ENCODE measurements at places on chromosomes 6 and 20.

DNA sequence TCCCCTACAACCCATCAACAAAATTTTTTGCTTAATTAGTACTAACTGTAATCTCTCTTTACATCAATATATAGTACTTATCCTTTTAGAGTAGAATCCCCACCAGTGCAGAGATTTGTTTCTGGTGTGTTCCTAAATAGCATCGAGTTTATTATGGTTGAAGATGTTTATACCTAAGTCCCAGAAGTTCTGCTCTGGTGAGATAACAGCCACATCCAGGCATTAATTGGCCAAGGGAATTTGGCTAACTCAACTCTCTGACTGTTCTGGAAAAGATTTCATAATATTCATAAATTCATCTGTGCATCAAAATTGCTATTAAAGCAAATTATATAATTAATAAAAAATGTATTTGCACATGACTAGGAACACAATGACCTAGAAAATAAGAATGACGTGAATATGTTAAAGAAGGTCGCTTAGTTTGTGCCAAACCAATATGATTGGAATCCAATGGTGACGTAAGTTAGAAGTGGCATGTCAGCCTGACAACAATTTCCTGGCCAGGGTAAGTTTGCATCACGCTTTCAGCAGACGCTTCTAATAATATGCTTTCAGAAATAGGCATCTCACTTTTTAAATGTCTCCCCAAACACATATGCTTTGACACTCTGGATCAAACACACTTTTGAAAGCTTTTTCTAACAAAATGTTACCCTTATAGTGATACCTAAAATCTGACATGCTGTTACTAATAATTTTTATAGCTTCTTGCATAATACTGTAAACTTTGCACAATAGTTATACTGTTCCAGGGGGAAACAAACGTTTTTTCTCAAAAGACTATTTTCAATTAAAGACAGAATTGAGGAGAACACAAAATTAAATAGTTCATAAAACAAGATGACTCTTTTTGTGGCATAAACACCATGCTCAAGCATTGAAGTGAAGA is 236.7 kb downstream of the TENT5A start:
- DNase-seq: no peak

DNA sequence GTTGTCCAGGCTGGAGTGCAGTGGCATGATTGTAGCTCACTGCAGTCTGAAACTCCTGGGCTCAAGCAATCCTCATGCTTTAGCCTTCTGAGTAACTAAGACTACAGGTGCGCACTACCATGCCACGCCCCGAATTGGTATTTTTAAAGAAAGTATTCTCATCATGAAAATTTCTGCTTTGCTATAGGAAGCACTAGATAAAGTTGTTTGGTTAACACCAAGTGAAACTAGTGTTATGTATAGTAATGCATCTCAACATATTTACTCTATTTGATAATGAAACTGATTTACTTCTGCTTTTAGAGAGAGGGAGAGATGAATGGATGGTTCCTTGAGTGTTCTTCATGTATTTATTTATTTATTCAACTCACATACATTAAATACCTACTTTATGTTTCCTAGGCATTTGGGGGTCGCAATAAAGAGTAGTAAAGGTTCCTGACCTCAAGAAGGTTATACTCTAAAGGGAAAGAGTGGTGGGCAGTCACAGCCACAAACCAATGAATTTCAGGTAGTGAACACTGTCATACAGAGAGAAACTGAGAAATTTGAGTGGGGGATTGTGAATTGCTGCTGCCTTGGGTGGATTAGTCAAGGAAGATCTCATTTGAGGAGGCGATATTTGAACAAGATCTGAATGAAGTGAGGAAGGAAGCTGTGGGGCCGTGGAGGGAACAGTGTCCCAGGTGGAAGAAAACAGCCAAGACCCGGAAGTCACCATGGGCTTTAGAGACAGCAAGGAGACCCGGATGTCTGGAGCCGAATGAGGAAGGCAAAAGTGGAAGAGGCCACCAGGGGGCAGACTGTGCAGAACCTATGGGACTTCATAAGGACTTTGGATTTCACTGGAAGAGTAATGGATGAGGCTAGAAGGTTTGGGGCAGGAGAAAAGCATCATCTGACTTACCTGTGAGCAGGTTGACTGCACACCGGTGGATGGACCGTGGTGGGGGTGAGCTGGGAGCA is 185.6 kb downstream of the TSHZ2 start:
- DNase-seq: peak; percentile 49

DNA sequence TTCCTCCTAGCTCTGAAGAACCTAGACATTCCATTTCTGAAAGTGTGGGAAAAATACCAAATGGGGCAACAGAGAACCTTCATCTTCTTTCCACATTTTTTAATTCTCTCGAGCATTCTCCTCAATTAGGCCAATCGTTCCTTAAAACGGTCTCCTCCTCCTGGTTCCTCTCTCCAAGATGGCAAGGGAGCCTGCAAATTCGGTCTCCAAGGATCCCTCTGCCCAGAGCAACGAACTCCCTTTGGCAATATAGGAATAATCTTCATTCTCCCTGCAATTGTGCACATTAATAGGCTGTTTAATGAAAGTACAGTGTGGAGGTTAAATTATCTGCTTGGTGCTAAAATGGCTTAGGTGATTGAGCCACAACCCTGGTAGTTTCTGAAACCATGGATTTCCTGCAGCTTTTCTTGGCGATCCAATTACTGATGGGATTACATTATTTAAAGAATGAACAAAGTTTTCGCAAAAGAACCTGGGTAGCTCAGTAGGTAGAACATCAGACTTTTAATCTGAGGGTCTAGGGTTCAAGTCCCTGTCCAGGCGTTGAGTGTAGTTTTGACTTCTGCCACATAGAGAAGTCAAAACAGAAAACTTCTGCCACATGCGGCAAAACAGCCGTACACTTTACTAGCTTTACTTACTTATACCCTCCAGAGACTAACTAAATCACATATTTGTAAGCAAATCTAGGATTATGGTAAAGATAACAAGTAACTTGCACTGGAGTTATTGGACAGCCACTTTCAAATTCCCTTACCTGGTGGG is 102.9 kb upstream of the ZNF184 start:
- DNase-seq: peak; percentile 65

DNA sequence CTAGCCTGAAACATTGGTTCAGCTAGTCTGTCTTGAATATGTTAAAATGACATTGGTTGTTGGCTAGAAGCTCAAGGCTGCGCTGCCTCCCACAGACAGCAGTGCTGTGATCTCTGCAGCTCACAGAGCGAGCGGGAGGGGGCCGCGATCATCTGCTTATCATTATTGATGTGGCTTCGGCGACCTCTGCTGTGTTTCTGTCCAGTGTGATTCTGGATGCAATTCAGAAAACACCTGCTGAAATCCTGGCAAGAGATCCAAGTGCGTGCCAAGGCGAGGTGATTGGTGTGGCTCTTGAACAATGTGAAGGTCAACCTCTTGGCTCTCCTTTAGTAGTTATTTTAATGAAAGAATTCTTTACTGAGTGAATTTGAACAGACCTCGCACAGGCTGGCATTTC is 142.3 kb upstream of the SASH1 start:
- DNase-seq: peak; percentile 33

DNA sequence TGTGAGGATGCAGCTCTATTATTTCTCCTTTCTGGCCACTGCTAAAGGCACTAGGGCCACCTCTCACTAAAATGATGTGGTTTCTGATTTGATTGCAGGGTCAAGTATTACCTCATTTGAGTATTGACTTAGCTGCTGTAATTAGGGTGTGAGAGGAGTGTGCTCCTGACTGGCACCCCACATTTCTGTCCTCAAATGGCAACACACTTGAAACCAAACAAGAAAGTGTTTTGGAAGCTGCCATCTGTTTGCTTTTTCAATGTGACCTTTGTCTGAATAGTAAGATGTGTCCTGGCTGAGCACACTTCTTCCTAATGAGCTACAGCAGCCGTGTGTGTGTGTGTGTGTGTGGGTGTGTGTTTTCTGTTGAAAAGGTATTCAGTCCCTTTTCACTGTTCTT is 62.8 kb upstream of the SCP2D1 start:
- peak; percentile 95 for DNase-seq

DNA sequence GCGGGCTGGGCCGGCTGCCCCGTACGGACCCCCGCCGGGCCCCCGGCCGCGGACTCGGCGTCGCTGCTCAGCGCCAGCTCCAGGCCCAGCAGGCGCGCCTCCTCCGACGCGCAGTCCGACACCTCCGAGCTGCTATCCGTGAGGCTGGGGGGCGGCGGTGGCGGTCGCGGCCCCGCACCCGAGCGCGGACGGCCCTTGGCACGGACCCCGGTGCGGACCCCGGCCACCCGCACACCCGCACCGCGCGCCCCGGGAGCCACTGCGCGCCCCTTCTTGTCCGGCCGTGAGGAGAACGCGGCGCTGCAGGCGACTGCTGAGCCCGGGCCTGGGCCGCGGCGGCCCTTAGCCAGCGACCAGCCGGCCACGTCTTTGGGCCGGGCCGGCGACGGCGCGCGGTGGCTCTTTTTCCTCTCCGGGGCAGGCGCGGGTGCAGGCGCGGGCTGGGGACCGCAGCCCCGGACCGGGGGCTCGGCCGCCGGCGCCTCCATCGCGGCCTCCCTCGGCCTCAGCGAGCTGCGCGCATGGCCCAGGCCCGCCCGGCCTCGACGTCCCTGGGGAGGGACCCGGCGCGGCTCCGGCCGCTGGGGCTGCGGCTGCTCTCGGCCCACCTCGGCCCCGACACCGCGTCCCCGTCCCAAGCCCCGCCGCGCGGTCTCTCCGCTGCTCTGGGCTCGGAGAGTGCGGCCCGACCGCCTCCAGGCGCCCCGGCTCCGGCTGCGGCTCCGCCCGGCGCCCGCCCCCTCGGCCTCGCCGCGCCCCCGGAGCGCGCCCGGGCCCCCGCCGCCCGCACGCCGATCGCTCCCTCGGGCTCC is 12.9 kb upstream of the TLDC2 start:
- DNase-seq: peak; percentile 46

DNA sequence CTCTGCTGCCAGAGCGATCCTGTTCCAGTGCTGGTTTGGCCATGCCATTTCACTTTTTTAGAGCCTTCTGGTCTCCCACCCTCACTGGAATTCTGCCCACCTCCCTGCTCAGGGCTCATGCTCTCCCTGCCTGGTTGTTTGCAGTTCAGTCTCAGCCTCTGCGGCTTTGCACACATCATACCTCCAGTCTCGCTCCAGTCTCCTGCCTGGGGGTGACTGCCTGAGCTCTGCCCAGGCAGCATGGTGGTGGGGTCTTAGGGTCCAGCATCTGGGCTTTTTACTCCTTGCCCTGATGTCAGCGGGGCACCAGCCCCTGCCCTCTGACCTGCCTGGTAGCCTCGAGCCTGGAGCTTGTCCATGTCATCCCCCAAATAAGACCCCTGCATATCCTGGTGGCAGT is 30.9 kb downstream of the CD83 start:
- no peak for DNase-seq

GRCh38 chr6:100461917-100462705 is 2.6 kb downstream of the SIM1 start:
- peak; percentile 62 for DNase-seq

- DNase-seq: peak; percentile 2
These were observed 405.3 kb downstream of the MAFB start for GRCh38 chr20:40283689-40284088.

DNA sequence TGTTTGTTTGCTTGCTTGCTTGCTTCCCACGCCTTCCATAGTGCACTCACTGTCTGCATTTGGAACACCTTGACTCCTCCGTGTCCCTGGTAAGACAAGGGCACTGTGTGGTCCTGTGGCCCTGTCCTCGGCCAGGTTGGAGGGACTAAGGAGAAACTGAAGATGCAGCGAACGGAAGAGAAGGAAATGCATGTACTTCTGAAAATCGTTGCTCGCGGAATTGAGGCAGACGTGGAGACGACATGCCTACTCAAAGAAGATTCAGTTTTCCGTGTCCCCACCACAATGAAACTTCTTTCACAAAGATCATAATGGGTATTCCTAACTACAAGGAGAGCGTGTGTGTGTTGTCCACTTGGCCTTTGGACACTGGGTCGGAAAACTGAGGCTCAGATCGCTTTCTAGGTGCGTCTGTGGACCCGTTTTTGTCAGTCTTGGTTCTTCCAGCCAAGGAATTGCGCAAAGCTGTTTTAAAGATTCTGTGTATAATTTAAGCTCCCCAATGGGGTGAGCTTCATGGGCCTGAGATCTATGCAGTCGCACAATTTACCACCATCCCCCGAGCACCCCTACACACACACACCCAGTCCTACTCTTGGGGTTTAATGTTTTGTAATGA is 120.4 kb upstream of the ZNF184 start:
- peak; percentile 51 for DNase-seq

GRCh38 chr6:90319044-90319443 is 22.4 kb upstream of the BACH2 start:
- no peak for DNase-seq

GRCh38 chr6:20169119-20169557 is 43.1 kb downstream of the MBOAT1 start:
- no peak for DNase-seq

DNA sequence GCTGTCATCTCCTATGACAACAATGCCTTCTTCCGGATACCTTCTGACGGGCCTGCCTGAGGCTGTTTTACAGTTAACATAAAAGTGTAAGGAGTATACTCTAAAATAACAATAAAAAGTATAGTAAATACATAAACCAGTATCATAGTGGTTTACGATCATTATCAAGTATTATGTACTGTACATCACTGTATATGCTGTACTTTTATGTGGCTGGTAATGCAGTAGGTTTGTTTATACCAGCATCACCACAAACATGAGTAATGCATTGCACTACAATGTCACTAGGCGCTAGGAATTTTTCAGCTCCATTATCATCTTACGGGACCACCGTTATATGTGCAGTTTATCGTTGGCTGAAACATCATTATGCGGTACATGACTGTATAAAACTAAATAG is 76.5 kb downstream of the VEGFA start:
- no peak for DNase-seq

All from NCI-H69 (cell line).